Activated CD4-positive, alpha-beta T cell treated with anti-CD3 and anti-CD28 coated beads, Interleukin-2, Interleukin-6, amounts not matched to agents 100 ng/mL and 50 ng/mL, durations not matched to agents 16 hours and 8 hours (primary cell): ENCODE measurements at places on chromosomes 6 and 20.

DNA sequence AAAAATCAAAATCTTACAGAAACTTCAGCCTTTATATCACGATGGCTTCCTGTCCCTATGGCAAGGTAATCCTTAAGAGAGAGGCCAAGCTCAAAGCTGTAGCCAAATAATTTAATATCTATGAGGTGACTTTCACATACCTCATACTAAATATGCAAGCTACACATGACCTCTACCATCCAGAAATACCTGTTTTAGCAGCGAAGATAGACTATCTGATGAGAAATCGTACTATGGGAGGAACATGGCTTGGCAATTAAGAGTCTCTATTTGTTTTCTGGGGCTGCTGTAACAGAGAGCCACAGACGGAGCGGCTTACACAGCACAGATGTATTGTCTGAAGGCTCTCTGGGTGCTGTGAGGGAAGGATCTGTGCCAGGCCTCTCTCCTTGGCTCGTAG lies 31.0 kb upstream of the SALL4 start:
- no peak for DNase-seq

DNA sequence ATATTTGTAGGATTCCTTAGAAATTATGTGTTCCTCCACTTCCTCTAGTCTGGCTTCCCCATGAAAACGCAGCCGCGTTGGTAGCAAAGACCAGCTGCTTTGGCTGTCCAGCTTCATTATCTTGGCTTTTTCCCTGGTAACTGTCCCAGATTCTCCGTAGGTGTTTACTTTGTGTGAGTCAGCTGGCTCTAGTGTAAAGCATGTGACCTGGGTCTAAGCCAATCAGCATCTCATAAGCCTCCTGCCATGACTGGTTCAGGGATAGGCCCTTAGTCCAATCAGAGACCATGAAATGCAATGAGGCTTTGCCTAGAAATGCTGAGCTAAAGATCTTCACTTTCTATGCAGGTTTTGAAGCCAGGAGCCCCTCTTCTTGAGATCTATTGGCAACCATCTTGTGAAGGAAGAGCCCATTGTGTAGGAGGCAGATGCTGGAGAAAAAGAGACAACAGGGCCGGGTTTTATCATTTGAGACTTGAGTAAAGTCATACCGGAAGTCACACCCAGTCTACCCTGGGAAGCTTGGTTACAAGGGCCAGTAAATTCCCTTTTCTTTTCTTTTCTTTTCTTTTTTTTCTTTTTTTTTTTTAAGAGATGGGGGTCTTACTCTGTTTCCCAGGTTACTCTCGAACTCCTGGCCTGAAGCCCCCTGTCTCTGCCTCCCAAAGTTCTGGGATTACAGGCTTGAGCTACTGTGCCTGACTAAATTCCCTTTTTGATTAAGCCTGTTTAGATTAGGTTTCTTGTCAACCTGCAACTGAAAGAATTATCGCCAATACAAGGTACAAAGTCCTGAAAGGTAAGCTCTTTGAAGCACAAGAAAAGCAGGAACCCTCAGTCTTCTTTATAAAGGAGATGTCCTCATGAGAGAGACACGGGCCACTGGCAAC lies 256.5 kb upstream of the RREB1 start:
- peak; percentile 13 for DNase-seq

- no peak for DNase-seq
Observed at GRCh38 chr20:1861347-1861976, 33.7 kb upstream of the SIRPA start.

DNA sequence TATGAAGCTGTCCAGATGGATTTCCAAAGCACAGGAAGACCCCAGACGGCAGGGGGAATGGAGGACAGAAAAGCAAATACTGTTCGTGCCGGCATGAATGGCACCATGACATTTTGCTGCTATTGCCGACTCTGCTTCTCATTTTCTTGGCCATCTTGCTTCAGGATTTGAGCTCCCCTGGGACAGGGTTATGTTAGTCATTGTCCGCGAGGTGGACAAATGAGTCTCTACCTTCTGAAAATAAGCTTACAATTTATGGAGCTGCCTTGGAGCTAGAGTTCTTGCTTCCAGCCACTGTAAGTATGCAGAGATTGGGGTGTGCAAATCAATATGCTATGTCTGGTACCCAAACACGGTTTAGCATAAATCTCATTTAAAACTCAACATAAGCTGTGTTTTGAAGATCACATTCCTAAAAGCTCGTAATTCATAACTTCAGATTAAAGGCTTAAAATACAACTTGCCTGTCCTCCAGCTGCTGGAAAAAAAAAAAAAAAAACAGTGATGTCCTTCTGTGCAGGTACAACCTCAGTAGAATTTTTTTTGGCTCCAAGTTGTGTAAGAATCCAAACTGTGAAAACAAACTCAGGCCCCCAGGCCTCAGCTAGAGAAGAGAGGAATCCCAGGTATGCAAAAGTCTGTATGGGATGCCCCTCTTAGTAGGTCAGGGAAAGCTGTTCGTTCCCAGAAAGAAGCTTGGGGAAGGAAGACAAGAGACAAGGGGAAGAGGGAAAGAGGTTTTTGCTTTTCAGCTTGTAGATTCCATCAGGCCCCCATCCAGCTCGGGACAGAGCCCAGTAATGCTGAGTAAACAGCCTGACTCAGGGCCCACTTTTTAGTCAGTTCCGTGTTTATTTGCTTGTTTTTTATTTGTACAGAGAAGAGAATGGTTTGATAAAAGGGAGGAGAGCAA lies 184.2 kb upstream of the FOXA2 start:
- DNase-seq = no peak

GRCh38 chr6:8683204-8683603 lies 247.9 kb upstream of the SLC35B3 start:
- DNase-seq = no peak

- DNase-seq = no peak
Observed at GRCh38 chr6:38648629-38649028, 8.9 kb upstream of the BTBD9 start.

DNA sequence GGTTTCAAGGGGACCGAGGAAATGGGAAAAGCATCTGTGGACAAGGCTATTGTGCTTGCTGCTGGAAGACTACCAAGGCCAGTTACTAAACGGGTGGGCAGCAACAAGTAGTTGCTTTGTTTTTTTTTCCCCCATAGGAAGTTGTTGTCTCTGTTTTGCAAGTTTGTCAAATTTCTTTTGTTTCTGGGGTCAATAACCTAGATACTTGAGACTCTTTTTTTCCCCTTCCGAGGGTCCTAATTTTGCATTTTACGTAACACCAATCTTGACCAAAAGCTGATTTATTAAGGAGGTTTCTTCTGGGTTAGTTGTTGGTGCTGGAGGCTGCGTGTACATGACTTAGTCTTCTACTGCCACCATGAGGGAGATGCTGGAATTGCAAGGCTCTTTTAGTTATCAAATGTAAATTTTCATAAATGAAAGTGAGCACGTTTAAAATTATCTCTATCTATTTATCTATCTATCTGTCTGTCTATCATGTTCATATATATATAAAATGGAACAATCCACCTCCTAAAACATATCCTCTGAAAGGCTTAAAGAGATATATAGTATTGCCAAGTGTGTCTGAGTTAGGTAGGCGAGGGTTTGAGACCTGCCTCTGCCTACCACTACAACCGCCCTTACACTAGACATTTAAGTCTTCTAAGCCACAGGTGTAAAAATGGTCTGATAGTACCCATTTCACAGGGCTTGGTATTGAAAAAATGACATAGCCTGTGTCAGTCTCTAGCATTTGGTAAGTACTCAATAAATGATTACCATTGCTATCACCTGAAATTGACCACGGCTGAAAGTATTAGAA lies 60.2 kb downstream of the GCLC start:
- DNase-seq = peak; percentile 78

GRCh38 chr6:25682324-25682723 lies 30.3 kb downstream of the SCGN start:
- DNase-seq = no peak

DNA sequence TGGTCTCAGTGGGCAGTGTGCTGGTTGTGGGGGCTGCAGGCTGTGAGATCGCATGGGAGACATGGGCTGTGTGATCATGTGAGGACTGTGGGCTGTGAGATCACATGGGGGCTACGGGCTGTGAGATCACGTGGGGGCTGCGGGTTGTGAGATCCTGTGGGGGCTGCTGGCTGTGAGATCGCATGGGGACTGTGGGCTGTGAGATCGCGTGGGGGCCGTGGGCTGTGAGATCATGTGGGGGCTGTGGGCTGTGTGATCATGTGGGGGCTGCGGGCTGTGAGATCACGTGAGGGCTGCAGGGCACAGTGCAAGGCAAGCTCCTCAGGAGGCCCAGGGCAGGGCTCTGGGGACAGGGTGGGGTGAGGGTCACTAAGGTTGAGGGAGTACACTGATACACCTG lies 140.5 kb upstream of the CST7 start:
- DNase-seq = no peak

GRCh38 chr6:35166116-35166515 lies 25.0 kb upstream of the TCP11 start:
- no peak for DNase-seq

GRCh38 chr20:57470666-57471495 lies 54.1 kb downstream of the CTCFL start:
- no peak for DNase-seq

- DNase-seq = no peak
Observed at GRCh38 chr6:41555326-41556300, 9.4 kb downstream of the FOXP4 start.

DNA sequence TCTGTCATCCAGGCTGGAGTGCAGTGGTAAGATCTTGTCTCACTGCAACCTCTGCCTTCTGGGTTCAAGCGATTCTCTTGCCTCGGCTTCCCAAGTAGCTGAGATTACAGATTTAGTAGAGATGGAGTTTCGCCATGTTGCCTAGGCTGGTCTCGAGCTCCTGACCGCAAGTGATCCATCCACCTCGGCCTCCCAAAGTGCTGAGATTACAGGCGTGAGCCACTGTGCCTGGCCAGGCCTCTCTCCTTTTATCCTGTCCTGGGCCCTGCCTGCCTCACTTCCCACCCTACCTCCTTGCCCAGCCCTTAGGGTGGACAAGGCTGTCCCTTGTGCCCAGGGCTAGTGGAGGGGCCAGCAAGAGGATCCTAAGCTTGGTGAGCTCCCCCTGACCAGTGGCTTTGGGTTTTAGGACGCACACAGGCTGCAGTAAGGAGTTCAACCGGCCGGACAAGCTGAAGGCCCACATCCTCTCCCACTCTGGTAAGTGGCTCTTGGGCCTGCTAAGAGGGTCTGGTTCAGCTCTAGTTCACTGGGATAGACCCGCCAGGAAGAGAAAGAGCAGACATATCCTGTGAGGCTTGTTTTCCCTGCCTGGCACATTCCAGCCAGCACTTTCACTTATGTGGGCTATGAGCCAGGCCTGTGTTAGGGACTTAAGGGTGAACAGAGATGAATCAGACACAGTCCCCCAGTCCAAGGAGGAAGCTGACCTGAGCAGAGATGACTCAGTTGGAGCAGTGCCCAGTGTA lies 21.9 kb upstream of the CHMP4B start:
- no peak for DNase-seq

- peak; percentile 44 for DNase-seq
Observed at GRCh38 chr6:139881728-139882211, 507.3 kb upstream of the CITED2 start.

GRCh38 chr20:2507875-2508630 lies 662 bp downstream of the ZNF343 start:
- DNase-seq = no peak

- DNase-seq = no peak
Observed at GRCh38 chr6:110786271-110786670, 29.0 kb downstream of the CDK19 start.

- no peak for DNase-seq
Observed at GRCh38 chr6:162963861-162964260, 236.1 kb downstream of the PACRG start.

DNA sequence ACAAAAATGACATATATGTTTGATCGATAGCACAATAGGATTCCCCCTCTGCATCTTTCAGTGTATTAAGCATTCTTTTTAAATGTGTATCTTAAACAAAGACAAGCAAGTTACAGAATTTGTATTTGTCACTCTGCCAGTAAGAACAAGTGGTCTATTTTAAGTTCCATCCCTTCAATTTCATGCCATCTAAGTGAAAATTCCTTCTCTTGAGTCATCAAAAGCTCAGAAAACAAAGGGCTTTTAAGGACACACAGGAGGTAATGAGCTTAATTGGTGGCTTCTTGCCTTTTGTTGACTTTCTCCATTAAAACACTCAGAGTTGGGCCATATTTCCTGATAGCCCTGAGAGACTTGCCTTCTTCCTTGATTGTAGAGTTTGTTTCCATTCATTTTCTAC lies 547.8 kb downstream of the TENT5A start:
- DNase-seq = no peak

GRCh38 chr6:126516411-126516810 lies 176.5 kb downstream of the CENPW start:
- DNase-seq = no peak

- DNase-seq = no peak
Observed at GRCh38 chr6:40551966-40552505, 35.1 kb downstream of the LRFN2 start.

DNA sequence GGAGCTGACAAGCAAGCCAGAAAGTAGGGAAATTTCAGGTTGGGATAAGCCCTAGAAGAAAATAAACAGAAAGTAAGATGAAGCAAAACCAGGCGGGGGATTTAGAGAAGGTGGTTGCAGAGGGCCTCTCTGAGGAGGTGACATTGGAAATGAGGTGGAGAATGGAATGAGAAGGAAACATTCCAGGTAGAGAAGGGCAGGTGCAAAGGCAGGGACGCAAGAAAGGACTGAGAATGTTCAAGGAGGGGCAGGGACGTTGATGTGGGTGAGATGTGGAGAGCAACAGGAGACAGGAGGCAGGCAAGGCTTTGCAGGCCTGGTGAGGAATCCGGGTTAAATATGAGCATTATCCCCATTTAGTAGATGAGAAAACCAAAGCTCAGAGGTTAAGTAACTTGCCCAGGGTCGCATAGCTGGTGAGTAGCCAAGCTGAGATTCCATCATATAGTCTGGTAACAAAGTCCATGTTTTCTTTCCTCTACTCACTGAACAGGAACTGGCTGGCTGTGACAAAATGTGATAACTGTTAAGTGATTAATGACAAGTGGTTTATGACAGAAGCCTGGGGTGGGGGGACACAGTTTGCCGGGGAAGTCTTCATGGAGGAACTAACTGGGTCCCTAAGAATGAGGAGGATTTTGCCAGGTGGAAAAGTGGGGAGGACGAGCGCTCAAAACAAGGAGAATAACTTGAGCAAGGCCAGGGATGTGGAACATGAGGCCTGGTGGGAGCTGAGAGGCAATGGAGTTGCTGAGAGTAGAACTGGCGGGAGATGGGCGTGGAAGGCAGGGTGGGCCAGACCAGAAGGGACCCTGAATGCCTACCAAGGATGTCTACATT lies 32.6 kb downstream of the MRPL14 start:
- no peak for DNase-seq

GRCh38 chr6:89410231-89410761 lies 1.8 kb downstream of the RRAGD start:
- no peak for DNase-seq
